Activated CD4-positive, alpha-beta T cell treated with anti-CD3 and anti-CD28 coated beads for 4 hours (primary cell): ENCODE measurements at places on chromosomes 5 and 9.

DNA sequence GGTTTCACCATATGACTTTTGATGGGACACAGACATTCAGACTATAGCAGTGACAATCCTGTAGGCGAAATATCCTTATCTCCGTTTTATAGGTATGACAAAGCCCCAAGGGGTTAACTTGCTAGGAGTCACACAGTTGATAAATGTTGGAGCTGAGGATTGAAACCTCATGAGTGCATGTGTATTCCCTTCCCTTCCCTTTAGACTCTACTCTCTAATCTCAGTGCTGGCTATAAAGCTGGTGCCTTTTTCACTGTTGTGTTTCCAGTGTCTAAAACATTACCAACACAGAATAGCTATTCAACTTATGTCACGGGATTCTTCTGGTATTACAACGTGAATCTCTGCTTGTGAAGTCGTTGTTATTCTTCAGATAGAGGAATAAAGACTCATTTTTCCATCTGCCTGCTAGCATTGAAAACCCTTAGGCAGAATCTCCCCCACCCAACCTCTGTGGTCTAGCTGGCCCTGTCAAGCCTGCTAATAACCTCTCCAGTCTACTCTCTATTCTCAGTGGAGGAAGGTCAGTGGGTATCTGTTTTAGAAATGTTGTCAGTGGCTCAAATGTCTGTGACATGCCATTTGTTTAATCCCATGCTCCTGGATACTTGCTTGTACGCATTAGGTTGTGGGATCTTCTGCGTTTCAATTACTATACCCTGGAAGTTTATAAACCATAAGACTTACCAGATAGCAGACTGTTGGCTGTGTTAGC is 121.2 kb downstream of the TLE4 start:
- DNase-seq = no peak

DNA sequence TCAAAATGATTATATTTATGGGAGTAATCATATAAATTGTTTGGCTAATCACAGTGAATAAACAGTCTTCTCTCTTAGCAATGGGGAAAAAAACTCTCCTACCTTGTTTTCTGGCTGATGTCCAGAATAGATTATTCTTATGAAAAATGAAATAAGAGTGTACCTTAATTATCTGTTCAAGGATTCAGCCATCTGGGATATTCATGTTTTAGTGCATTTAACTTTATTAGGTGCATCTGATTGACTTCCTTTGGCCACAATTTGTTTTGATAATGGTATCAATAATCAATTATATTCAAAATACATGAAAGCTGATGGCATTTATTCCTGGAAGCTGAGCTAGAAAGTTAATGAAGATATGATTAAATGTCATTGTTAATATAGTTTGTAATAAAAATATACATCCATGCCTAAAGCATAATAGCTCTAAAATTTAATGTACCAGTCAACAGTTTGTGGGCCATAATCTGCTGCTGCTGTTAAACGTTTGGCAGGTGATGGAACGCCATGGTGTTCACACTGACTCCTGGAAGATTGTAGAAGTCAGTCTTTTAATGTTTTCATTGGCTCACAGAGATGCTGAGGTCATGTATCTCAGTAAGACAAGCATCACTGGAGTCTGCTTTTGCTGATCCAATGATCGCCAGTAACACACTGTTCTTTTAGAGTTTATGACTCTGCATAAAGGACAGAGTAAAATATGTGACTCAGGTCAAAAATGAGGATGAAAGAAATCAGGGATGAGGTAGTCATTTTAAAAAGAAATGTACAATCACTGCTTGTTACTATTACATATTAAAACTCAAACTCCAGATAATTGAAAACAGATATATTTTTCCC is 105.8 kb downstream of the ISL1 start:
- DNase-seq = no peak

- no peak for DNase-seq
Measured at GRCh38 chr5:963310-963672, 45.3 kb upstream of the NKD2 start.

GRCh38 chr9:34709196-34709978 is 549 bp downstream of the CCL21 start:
- no peak for DNase-seq

- DNase-seq = no peak
Measured at GRCh38 chr5:51411921-51412325, 28.7 kb downstream of the ISL1 start.

DNA sequence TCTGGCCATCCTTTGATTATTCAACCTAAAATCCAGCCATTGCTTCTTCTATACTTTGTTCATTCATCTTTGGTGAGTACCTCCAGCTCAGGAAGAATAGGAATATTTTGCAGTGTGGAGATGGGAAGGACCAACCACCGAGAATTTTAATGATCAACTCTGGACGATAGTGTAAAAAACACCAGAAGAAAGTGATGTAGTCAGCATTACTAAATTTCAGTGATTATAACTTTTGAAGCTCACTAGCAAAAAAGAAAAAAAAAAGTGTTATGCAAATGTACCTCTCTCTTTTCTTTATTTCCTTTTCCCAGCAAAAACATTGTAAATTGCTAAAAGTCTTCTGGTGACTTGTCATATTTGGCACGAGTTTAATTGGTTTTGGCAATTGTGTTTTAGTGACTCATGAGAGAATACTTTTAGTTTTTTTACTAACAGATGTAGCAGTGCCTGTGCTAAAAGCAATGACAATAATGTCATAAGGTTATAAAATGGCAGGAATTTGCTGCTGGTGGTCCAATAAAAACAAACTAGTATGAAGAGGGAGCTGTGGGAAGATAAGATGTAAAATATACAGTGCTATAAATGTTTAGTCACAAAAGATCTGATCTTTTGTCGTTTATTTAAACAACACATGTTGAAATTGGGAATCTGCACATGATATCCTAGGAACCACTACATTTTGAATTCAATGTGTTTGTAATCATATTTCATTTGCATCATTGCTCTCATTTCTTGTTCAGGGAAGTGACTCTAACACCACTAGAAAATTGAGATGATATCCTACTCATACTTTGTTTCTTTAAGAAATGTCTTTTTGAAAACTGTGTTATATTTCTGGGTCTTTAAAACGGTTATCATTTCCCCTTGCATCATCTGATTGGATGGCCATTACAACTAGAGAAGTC is 81.3 kb upstream of the ERCC6L2 start:
- no peak for DNase-seq

DNA sequence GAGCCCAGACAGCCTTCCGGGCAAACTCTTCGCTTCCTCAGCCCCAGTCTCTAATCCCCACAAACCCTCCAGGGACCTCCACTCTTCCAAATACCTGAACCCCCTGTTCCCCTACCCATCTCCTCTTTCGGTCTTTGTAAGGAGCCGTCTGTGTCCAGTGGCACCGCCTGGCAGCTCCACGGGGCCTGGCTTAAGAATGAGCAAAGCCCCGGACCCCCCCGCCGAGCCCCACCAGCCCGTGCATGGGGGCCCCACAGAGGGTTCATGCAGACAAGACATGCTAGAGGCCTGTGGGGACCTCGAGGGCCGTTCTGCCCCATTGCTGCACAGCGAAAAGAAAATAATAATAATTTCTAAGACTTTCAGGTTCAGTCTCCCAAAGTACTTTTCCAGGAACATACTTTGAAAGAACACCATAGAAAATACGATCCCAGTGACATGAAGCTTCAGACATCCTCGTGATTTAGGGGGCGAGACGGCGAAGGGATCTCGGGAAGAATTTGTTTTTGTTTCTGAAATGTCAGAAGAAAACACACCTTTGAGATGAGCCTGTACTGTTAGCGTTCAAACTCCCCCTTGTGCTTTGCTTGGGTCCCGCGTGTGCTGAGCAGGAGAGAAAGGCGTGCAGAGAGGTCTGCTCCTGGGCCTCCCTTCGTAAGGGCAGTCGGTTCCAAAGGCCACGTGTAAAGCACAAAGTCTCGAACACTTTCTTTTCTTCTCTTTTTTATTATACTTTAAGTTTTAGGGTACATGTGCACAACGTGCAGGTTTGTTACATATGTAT is 49.2 kb downstream of the IRX2 start:
- DNase-seq = no peak

- no peak for DNase-seq
Measured at GRCh38 chr5:175133185-175133584, 310.8 kb downstream of the DRD1 start.

GRCh38 chr5:175664723-175665122 is 6.9 kb downstream of the HRH2 start:
- DNase-seq = no peak

DNA sequence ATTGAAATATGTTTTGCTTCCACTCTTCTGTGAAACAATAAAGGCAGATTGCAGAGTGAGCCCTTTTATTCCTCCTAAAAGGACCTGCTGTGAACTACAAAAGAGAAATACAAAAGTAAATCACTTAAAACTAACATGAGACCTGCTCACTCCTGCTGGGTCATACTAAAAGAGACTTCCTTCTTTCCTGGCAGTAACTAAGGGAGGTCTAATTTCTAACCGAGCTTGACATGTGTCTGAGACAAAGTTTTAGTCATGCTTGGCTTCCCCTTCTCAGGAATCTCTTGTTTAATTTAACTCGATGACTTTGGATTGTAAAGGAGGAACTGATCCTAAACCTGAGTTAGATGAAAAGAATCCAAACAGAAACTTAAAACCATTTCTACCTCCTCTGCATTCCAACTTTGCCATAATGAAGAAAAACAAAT is 86.4 kb upstream of the CDH6 start:
- no peak for DNase-seq

GRCh38 chr5:23139338-23140171 is 286.4 kb upstream of the CDH12 start:
- DNase-seq = no peak

DNA sequence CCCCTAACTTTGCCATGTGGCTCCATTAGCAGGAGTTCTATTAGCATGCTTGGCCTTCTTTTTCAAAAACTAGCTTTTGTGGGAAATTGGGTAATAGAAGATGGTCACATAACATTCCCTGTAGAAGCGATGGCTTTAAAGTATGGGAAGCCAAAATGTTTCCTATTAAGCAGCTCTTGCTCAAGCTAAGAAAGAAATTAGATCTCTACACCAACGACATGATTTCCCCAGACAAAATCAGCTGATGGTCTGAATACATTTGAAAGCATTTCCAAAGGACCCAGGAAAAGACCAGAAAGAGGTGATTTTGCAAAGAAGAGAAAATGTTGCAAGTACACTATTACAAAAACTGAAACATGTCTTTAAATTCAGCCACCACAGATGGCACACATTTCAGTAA is 4.8 kb upstream of the NFIL3 start:
- no peak for DNase-seq

DNA sequence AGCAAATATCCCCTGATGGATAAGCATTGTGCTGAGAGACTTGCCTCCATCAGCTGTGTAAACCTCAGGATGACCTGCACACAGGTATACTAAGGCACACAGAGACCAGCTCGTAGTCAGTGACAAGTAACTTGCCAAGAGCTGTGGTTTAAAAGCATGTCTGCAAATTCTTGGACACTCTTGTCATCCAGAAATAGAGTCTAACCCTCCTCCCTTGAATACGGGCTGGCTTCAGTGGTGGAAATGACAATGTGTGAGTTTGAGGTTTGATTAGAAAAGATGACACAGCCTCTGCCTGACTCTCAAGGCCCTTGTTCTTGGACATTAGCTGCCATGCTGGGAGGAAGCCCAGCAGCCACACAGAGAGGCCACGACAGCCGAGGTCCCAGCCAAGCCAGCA is 114.4 kb downstream of the GADD45G start:
- no peak for DNase-seq

DNA sequence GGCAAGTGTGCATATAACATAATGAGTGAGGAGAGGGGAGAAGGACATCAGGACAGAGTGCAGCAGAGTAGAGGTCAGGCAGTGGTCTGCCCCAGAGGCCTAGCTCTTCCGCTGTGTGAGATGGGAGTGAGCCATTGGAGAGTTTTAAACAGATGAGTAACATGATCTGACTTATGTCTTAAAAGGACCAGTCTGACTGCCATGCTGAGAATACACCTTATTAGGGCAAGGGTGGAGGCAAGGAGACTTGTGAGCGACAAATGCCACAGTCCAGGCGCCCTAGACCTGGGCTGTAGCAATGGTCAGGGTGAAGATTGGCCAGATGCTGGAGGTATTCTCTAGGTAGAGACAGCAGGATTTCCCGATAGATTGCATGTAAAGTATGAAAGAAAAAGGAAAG is 83.1 kb downstream of the WWC1 start:
- DNase-seq = no peak

DNA sequence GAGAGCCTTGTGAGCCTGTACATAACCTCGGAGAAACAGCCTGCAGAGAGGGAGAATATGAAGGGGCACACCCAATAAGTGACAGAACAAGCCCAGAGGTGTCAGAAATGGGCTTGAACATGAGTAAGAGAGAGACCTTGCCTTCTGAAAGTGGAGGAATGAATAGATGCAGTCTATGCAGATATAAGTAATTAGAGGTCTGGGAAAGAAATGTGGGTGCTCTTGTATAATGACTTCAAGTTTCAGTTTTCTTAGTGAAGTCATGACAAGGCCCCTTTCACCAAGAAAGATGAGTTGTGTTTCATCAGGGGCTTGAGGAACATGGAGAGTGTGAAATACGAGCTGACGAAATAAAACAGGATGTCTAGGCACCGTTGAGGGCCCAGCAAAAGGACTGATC is 15.1 kb downstream of the GRAMD2B start:
- no peak for DNase-seq

GRCh38 chr5:102753889-102754766 is 977 bp upstream of the PAM start:
- DNase-seq = no peak

DNA sequence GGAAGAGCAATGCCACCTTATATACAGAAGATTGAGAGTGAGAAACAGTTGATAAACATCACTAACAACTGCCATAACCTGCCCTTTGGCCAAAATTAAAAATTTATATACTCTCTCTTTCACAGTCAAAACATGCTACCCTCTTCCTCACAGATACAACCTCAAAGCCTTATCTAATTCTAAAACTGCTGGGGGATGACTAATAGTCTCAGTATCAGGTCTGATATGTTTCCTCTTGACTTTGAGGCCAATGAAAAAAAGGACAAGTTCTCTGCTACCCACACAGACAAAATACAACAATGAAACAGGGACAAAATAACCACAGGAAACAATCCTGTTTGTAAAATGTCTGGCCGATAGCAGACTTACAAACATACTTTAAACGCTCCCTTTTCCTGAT is 485.6 kb upstream of the NUDT12 start:
- DNase-seq = no peak

GRCh38 chr5:152549709-152550108 is 144.6 kb upstream of the NMUR2 start:
- DNase-seq = no peak

- DNase-seq = no peak
Measured at GRCh38 chr5:1216918-1217295, 8.3 kb upstream of the SLC6A18 start.

DNA sequence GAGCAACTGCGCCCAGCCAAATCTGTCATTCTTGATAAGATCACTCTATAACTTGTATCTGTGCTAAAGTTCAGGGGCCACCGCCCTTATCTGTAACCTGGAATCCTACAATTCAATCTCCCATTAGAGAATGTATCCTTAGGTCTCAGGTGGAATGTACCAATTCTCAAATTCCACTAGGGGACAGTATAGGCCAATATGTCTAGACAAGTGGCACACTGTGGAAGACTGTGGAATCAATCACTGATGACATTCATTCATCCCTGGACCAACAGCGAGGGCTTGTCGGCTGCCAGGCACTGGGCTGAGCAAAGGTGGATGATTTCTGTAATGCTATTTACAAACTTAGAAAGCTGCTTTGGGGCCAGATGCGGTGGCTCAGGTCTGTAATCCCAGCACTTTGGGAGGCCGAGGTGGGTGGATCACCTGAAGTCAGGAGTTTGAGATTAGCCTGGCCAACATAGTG is 28.7 kb upstream of the MEGF9 start:
- no peak for DNase-seq
